ENCODE measurements at places on chromosomes 13 and 19.
A peak's percentile ranks its signal among the peaks of the same experiment; 100 is the strongest.

GRCh38 chr19:39240421-39240820 lies 4.4 kb downstream of the IFNL3 start:
- DNase-seq = no peak

- DNase-seq = peak; percentile 14
Observed at GRCh38 chr13:23865026-23865425, 24.2 kb downstream of the MIPEP start.

- no peak for DNase-seq
Observed at GRCh38 chr19:40356681-40357595, 8.4 kb downstream of the PLD3 start.

DNA sequence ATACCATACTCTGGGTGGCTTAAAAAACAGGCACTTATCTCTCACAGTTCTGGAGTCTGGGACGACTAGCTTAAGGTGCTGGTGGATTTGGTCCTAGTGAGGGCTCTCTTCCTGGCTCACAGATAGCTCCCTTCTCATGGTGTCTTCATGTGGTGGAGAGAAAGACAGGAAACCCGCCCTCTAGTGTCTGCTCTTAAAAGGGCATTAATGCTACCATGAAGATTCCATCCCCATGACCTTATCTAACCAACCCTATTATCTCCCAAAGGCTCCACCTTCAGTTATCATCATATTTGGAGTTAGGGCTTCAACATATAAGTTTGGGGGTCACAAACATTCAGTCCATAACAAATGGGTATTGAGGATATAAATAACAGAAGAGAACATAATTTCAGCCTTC lies 139.4 kb downstream of the HS6ST3 start:
- peak; percentile 6 for DNase-seq

DNA sequence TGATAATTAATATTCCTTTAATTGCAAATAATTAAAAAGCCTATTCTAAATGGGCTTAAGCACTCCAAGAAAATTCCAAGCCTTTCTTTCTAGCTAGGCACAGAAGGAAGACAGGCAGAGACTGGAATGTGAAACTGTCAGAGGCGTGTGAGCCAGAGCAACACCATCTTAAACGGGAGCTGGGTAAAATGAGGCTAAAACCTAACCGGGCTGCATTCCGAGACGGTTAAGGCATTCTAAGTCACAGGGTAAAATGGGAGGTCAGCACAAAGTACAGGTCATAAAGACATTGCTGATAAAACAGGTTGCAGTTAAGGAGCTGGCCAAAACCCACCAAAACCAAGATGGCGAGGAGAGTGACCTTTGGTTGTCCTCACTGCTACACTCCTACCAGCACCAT lies 300.4 kb downstream of the SLITRK6 start:
- no peak for DNase-seq

DNA sequence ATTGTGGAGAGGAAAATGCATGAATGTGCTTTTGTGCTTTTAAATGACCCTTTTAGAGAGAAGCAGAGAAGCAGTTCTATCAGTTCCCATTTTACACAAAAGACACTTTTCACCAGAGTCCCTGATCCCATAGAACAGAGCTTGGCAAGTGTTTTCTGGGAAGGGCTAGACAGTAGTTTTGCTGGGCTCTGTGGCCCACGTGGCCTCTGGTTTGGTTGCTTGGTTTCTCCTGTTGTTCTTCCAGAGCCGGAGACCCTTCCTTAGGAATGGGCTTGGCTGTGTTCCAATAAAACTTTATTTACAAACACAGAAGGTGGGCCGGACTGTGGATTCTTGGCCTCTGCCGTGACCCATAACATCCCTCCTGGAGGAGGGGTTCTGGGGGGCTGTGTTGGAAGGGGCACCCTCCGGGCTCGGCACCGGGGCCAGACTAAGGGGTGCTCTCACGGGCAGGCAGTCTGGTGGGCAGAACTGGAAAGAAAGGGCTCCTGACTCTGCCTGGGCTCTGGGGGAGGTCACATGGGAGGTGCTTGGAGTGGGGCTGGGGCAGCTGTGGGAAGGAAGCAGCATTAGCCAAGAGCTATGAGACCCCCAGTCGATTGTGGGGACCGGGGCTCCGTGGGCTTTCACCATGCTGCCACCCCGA lies 3.2 kb downstream of the SPPL2B start:
- no peak for DNase-seq

GRCh38 chr19:7694499-7694898 lies 7.4 kb downstream of the FCER2 start:
- no peak for DNase-seq

DNA sequence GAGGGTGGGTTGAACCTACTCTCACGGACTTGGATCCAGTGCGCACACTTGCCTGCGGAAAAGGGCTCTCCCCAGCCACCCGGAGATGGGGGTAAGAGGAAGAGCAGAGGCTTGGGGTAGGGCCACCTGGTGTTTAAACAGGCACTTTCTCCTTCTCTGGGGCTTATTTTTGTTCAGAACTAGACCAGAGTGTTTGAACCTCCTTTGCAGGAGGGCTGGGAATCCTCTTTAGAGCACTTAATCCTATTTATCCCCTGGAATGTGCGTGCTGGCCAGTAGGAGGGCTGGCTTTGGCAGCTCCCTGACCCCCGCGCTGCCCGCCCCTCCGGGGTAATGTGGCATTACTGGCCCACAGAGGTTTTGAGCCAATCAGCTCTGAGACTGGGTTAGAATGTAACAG lies 2.0 kb downstream of the RGS9BP start:
- DNase-seq = no peak

GRCh38 chr13:91661692-91662490 lies 263.5 kb downstream of the GPC5 start:
- DNase-seq = no peak

DNA sequence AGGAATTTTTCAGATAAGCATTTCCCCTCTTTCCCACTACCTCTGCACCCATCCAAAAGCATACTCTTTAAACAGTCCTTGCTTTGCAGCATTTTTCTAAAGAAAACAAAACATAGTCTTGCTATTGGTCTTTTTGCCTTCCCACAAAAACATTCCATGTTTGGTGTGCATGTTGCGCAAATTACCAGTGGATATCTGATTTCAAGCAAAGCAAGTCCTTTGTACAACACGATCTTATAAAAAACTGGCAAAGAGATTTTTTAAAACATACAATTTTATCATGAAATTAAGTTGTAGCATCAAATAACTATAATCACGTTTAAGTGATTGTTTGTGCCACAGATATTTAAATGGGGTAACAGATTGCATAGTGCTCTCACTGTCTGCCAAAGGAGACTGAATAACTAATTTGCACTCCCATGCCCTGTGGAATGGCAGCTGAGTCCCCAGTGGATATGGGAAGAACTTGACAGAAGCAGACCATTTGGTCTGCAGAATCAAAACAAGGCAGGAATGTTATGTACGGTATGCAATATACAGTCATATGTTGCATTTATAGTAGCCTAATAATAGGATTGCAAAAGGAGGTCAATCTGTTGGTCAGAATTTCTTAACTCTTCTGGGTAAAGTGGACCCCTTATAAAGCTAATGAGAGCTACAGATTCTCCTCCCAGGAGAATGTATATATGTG lies 285.7 kb downstream of the TBC1D4 start:
- peak; percentile 24 for DNase-seq

- DNase-seq = peak; percentile 65
Observed at GRCh38 chr19:13154911-13155471, 4.8 kb downstream of the IER2 start.

DNA sequence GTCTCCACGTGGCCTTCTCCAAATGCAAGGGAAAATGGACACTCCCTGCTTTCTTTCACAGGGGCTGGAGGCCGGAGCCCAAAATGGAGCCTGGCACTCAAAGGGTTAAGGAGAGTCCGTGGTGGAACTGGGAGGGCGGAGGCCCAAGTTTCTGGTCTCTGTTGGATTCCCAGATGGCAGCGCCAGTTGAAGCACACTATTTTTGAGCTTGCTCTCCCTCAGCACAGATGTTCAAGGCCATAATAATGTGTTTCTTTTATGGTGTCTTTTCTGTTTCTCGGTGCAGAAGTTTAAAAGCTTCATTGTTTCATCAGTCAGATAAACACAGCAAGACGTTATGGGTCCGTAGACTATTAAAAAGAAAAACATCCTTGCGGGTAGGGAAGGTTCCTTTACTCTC lies 67.6 kb downstream of the TNFRSF19 start:
- no peak for DNase-seq

DNA sequence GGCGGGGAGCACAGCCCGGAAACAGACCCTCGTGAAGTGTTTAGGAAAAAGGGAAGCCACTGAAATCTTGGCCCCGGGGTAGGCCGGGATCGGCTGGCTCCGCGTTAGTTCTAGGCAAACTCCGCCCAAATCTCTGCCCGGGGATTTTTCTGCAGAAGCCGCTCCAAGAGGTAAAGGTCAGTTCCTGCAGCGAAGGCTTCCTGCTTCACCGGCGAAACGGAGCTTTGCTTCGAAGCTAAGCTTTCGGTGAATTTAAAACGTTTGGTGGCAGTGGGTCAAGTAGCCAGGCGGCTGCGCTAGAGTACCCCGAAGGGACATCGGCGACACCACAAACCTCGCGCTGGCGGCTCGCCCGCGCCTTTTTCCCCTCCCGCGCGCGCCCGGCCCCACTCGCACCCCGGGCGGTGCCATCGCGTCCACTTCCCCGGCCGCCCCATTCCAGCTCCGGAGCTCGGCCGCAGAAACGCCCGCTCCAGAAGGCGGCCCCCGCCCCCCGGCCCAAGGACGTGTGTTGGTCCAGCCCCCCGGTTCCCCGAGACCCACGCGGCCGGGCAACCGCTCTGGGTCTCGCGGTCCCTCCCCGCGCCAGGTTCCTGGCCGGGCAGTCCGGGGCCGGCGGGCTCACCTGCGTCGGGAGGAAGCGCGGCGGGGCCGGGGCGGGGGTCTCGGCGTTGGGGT lies 441 bp downstream of the GJB2 start:
- no peak for DNase-seq

DNA sequence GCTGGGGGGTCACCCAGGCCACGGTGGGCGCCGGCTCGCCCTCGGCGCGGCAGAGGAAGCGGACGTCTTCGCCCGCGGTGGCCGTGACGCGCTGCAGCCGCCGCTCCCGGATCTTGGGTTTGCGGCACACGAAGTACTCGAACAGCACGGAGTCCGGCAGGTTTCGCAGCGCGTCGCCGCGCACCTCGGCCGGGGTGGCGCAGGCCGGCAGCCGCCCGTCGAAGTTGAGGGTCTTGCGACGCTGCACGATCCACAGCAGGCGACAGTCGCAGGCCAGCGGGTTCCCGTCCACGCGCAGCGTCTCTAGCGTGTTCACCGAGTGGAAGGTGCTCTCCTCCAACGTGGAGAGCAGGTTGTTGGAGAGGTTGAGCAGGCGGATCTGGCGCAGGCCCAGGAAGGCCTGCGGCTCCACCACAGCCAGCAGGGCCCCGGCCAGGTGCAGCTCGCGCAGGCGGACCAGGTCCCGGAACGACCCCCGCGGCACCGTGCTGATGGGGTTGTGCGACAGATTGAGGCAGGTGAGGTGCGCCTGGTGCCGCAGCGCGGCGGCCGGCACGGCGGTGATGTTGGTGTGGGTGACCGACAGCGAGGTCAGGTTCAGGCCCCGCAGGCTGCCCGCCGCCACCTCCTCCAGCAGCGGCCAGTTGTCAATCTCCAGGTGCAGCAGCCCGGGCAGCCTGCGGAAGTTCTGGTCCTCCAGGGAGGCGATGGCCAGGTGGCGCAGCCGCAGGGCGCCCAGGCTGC lies 8.6 kb upstream of the PEAK3 start:
- DNase-seq = no peak

DNA sequence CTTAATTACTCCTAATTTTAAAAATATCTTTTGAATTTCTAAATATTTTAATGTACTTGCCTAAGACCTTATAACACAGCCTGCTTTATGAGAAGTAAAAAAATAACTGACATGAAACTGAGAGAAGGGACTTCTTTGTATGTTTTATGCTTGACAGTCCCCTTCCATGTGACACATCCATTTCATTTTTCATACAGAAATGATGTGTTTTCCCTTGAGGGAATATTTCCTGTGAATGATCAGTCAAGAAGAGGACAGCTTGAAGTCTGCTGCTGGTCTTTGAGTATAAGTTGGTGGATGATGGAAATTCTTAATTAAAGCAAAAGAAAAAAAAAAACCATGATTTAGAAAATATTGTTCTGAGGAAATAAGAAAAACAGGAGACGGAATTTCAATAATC lies 230.4 kb upstream of the KLHL1 start:
- no peak for DNase-seq

GRCh38 chr13:46846726-46847125 lies 49.8 kb upstream of the ESD start:
- no peak for DNase-seq

DNA sequence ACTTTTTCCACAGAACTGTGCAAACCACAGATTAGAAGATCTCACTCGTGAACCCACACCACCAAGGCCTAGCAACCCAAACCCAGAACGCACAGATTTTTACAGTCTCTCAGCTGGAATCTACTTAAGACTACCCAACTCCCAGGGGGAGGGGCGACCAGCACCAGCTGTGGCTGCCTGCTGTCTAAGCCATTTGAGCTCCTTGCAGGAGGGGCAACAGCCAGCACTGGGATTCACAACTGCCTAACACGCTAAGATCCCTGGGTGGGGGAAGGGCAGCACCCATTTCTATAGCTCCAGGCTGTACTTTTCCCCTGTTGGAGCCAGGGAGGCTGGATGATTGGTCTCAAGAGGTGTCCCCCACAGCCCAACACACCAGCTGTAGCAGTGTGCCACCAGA lies 368.8 kb downstream of the SUCLA2 start:
- DNase-seq = no peak

GRCh38 chr13:80389073-80390038 lies 48.4 kb upstream of the SPRY2 start:
- no peak for DNase-seq

DNA sequence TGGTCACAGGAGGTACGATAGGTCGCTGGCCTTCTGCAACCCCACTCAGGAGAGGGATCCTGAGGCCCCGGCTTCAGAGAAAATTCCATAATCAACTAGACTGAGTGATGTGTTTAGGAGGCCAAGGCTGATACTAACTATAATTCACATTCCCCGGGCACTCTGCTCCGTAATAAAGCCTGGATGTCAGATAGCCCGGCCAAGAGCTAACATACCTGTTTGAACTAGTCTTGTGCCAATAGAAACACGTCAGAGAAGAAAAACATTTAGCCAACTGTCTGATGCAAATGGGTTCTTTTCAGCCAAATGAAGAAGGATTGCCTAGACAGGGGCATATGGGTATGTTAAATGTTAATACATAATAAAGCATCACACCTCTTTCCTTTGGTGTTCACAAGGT lies 204.2 kb downstream of the TSHZ3 start:
- DNase-seq = no peak

DNA sequence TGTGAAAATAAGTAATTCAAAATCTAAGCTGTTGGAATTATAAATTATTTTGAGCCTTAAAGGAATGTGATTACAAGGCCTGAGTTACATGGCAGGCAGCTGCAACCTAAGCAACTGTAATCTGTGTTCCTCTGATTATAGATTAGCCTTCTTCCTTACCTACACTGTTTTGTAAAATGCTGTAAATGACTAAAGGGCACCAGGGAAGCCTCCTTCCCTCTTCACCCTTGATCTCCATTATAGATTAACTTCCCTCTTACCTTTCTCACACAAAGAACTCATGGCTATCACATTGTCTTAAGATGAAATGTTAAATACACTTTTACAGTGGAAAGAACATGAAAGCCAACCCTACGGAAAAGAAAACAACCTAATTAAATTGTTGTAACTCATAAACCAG lies 423.7 kb upstream of the KLF12 start:
- no peak for DNase-seq
